ENCODE measurements at places on chromosomes 11 and 22.

GRCh38 chr11:2453436-2453835 is 8.6 kb downstream of the KCNQ1 start:
- no peak for DNase-seq

DNA sequence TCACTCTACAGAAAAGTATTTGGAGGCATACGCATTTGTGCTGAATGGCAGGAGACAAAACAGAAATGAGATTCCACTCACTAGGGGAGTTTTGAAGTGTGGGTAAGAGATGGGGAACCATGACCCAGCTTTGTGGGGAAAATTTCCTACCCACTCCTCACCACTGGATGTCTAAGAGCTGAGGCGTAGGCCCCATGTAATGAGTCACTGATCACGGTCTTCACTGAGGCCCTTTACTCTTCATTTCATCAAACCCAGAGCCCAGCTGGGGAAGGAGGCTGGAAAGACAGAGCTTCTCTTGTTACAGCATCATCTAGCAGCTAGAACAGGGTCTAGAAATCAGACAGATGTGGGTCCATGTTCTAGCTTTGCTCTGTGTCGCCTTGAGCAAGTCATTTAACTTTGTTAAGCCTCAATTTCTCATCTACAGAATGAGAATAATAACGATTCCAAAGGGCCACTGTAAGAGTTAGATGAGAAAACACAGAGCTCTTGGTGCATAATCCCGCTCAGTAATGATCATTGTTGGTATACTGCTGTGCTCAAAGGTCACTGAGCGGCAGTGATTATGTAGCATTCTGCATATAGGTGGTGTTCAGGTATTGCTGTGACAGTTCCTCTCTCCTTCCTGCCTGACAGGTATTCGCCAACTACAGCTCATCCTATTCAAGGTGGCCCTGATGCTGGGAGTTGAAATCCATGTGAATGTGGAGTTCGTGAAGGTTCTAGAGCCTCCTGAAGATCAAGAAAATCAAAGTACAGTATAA is 97.2 kb downstream of the MICAL2 start:
- DNase-seq = peak; percentile 36

- peak; percentile 89 for DNase-seq
Measured at GRCh38 chr22:19891317-19892256, 36.9 kb upstream of the GNB1L start.

DNA sequence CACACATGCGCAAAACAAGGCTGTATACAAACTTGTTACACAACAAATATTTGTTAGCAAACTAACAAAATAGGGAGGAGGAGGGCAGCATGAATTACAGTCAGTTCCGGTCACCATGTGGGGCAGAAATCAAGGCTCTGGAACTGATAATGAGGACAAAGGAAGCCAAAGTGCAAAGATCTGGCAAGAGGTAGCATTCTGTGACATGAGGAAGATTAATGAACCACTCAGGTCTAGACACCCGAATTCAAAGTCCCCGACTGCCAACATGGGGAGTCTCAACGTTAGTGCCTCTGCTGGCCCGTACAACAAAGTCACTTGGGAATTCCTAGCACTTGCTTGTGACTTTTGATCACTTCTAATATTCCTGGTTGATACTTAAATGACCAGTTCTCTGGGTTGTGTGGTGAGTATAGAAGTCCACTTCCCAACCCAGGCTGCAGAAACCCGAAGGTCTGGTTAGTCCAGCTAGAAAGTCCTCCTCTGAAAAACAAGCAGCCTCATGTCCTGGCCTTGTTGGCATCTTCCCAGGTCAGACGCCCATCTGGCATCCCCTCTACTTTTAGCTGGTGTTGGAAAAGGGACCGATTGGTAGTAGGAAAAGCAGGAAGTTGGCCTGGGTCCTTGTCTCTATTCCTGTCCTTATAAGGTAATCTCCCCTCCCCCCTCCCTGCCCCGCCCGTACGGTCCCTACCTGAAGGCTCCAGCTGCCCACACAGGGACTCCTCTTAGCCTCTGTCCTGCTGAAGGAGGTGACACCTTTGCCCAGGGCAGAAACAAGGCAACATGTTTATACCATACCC is 1.6 kb downstream of the SUN2 start:
- DNase-seq = no peak

GRCh38 chr11:65782816-65783228 is 2.0 kb upstream of the AP5B1 start:
- DNase-seq = no peak

DNA sequence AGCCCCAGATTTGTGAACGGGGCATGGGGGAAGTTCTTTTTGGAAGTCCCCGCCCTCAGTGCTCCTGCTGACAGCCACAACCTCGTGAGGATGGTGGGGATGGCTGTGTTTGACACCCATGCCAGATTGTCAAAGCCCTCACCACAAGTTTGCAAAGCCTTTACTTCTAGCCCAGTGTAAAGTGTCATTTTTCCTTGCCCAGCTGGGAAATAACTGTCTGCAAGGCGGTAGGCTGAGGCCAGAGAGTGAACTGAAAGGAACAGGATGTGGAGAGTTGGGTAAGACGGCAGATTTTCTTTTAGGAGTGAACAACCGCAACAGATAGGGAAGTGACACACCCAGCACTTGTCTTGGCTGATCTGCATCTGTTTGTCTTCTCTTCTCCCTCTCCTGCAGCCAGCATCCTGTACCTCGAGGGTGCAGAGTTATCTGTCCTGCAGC is 13.6 kb downstream of the IL17RA start:
- DNase-seq = no peak

DNA sequence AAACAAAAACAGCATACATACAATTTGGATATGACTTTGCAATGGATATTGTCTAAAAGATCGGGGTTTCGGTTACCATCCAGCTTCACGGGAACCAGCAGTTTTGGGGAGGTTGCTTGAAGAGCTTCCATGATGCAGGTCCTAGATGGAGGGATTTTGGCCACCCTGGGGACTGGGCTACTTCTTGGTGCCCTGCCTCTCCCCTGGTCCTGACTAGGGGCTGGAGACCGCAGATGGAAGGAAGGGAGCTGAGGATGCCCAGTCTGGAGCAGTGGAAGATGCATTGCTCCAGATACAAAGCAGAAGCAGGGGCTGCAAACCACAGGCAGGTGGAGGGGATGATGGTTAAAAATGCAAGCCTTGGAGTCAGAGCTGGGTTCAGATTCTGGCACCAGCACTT is 13.5 kb downstream of the SOX10 start:
- DNase-seq = no peak

DNA sequence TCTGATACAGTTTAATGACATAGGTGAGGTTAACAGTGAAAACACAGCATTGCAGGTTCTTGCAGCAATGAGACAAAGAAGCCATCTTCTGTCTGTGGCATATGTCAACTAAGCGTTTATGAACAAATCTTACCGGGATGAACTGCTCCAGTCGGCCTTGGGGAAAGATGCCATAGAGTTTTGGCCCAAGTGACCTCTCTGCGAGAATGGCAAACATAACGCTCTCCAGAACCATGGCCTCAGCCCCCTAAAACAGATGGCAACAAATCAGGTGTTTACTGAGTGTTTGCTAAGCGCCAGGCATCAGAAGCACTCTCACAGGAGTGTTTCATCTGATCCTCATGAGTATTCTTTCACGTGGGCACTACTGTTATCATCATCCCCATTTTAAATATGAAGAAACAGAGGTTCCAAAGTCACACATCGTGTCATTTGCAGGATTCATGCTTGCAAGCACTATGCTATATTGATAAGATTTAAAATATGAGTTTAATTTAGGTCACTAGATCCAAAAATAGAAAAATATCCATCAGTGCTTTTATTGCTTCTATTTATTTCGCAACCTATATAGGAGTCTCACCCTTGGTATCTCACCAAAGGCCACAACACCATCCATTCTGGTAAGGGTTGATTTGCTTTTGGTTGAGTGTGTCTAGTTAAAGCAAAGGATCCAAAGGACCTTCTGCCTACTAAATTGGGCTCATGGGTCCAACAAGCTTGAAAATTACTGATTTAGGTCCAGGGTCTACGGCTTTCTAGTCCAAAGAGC is 35.9 kb downstream of the TCIRG1 start:
- no peak for DNase-seq

DNA sequence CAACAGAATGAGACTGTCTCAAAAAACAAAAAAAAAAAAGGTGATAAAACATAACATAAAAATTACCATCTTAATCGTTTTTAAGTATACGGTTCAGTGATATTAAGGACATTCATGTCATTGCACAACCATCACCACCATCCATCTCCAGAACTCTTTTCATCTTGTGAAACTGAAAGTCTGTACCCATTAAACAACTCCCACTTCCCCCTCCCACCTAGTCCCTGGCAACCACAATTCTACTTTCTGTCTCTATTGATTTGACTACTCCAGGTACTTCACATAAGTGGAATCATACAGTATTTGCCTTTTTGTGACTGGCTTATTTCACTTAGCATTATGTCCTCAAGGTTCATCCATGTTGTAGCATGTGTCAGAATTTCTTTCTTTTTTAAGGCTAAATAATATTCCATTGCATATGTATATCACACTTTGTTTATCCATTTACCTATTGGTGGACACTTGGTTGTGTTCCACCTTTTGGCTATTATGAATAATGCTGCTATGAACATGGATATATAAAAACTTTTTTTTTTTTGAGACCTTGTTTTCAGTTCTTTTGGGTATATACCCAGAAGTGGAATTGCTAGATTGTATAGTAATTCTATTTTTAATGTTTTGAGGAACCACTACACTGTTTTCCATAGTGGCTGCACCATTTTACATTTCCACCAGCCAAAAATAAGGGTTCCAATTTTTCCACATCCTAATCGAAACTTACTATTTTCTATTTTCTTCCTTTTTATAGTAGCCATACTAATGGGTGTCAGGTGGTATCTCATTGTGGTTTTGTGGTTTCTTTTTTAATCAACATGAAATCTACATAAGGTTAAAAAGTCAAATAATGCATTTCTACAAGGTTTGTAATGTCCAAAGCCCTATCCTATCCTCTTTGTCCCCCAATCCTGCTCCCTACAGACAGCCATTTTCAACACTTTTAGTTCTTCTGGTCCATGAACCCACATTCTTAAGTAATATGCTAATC is 23.4 kb upstream of the PIK3C2A start:
- DNase-seq = peak; percentile 52

DNA sequence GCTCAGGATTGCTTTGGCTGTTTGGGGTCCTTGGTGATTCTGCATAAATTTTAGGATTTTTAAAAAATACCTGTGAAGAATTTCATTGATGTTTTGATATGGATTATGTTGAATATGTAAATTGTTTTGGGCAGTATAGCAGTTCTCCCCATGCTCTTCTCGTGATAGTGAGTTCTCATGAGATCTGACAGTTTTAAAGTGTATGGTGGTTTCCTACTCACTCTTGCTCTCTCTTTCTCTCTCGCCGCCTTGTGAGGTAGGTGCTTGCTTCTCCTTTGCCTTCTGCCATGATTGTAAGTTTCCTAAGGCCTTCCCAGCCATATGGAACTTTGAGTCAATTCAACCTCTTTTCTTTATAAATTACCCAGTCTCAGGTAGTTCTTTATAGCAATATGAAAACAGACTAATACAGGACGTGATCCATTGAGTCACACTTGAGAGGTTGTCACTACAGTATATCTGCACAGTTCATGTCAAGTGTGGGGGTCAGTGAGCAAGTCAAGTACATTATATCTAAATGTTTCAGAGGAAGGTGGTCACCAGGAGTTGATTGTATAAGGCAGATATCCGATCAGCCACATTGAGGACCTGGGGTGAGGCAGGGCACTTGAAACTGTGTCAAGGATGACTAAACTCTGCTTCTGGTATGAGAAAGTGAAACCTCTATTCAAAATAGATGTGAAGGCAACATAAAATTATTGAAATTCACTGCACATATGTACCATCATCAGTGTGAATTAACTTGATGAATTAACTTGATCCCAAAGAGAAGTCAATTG is 70.7 kb upstream of the CCDC179 start:
- DNase-seq = no peak

DNA sequence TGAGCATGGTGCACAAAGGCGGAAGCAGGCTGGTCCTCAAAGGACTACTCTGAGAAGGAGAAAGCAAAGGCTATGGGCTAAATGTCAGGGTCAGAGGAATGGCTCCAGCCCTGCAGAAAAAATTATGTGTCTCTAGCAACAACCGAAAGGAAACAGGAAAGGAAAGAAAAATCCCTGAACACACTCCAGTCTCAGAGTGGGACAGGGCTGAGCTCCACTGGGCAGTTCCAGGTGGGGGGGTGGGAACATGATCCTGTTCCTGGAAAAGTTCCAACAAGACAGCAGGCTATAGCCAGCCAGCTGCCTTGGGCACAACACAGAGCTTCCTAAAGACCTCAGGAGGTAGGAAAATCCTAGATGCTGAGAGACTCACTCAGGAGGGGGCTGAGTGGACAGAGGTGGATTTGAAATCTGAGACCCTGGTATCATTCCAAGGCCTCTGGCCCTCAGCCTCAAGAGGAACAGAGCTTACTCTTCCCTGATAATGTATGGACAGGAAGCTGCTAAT is 1088.2 kb downstream of the TBC1D22A start:
- DNase-seq = no peak

GRCh38 chr11:78195917-78196560 is 7.3 kb downstream of the USP35 start:
- DNase-seq = no peak

GRCh38 chr22:49076300-49077035 is 751.2 kb downstream of the BRD1 start:
- DNase-seq = no peak

DNA sequence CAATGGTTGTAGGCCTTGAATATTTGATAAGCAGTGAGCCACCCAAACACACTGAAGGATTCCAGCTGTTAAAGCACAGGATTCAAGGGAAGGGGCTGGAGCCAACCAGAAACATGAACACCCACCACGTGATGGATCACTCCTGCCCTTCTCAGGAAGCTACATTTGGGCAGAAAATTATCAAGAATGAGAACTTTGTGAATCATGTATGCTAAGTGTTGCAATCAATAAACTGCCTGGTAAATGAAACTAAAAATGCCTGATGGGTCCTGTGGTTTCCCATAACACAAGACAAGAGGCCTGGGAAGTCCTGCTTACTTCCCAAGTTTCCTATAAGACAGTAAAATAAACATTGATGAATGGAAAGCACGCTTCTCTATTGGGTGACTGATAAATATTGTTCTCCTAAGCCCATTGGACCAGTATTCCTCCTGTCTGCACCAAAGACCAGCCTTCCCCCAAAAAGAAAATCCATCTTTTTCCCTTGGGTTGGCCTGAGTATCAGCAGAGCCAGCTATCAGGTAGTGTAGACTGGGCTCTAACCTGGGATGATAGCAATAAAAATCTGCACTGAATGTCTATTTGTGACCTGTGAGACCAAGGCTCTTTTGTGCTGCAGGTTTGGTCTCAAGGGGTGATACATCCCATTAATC is 98.4 kb downstream of the CCDC83 start:
- DNase-seq = no peak

DNA sequence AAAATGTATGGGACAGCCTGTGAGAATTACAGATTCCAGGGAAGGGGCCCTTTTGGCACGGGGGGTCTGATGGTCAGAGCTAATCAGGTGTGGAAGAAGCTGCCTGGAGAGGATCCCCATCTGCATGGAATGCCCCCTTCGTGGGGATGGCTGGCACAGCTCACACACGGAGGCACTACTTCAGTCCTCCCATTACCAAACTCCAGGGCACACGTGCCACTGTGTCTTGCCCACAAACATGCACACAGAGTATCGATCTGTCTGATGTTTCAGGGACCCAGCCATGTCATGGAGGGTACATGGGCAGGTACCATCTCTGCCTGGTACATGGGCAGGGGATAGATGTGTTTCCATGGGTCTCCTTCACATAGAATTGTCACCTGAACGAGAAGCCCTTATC is 14.7 kb downstream of the KCNQ1OT1 start:
- no peak for DNase-seq

Data from activated naive CD4-positive, alpha-beta T cell treated with anti-CD3 and anti-CD28 coated beads, Interleukin-2, amount 50 U/mL, for 16 hours (primary cell).